ENCODE measurements at places on chromosomes 5 and 9.
A peak's percentile ranks its signal among the peaks of the same experiment; 100 is the strongest.

DNA sequence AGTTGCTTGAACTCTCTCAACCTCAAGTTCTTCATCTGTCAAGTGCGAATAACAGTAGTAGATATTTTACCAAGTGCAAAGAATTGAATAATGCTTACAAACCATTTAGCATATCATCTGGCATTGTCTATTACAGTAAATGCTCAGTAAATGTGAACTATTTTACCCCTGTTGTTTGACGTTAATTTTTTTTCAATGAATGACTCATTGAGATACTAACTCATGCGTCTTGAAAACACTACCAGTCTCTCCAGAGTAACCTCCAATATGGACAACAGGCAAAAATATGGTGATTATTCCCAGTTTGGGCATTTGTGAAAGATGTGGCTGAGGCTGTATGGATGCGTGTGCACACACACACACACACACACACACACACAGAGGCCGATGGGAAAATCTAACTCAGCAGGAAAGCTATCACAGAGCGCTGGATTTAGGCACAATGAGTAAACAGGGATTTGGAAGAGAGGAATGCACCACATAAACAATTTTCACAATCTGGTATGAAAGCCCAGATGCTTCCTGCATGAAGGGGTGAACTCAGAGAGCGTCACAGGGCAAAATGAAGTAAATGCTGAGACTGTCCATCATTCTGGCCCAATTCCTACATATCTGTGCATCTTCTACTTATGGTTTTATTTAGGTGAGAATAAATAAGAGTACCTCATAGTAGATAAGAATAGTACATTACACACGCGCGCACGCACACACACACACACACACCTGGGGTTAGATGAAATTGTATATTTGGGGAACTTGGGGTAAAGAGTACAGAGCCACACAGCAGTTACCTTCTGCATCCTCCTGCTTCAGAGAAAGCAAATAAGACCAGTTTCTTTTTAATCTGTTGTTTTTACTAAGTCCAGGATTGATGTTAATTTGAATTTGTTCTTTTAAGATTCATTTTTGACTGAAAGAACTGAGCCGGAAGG lies 128.7 kb downstream of the PALM2AKAP2 start:
- no peak for DNase-seq

DNA sequence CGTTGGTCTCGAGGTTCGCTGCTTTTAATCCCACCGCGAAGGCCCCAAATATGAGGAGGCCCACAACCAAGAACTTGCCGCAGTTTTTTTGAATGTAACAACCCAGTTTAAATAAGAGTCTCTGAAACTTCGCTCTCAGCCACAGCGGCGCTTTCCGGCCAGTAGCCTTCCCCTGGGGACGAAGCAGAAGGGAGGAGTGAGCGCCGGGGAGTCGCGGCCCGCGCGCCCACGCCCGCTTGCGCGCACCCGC lies 10.4 kb downstream of the PTCH1 start:
- no peak for DNase-seq

DNA sequence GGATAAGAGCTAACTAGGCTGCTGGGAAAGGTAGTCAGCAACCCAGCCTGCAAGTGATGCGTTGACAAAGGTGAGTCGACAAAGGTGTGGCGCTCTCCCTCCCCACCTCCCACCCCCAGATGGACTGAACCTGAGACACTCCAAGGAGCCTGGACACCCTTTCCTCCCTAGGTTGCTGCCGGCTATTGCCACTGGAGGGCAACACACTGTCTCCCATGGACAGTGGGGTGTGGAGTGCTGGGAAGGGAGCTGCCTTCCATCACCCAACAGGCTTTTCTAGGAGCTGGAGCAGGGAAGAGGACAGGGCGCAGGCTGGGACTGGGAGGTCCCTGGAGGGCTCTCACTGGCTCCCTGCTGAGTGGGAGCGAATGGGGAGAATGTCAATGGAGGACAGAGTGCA lies 75.4 kb upstream of the ARAP3 start:
- DNase-seq = no peak

DNA sequence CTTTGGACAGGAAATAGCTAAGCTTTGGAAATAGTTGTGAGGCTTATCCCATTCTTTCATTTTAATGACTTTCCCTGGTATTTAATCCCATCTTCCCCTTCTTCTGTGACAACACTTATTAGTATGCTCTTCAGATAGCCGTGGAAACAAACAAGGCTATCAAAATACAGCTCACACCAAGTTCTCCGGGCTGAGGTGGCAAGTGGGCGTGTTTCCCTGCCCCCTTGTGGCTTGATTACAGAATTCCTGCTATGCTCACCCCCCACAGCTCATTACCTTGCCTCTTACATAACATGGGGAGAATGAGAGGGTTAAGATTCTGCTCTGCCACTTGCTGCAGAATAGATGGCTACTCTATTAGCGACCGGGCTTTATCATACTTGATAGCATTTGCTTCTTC lies 437.1 kb upstream of the TLE4 start:
- no peak for DNase-seq

GRCh38 chr5:160618286-160618685 lies 196.6 kb downstream of the PTTG1 start:
- DNase-seq = no peak

DNA sequence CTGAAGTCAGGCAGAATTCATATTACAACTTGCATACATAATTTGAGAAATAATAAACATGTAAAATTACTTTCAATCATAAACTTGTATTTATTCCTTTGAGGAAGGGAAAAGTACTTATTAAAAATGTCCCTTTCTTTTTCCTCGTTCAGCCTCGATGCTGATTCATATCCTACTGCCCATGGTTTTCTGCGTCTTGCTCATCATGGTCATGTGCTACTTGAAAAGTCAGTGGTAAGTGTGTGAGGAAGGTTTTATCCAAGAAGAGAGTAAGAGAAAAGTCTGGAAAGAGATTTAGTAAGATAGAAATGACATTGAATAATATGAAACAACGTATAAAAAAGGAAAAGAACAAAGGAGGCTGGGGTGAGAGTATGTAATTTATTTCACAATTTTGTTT lies 85.9 kb downstream of the OSMR start:
- DNase-seq = no peak

DNA sequence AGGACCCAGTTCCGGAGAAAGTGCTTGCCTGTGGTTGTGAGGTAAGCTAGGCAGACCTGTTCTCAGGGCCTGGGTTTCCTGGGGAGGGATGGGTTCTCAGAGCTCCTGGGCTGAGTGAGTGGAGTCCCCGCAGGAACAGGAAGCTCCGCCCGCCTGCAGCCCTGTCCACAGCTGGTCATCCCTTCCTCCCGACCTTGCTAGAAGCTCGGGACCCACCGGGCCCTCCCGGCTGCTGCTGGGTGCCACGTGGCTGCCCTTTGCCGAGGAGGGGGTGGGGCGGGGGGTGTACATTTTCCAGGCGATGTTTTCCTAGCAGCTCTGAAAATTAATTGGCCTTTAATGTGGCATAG lies 198.1 kb downstream of the C9orf50 start:
- DNase-seq = no peak

DNA sequence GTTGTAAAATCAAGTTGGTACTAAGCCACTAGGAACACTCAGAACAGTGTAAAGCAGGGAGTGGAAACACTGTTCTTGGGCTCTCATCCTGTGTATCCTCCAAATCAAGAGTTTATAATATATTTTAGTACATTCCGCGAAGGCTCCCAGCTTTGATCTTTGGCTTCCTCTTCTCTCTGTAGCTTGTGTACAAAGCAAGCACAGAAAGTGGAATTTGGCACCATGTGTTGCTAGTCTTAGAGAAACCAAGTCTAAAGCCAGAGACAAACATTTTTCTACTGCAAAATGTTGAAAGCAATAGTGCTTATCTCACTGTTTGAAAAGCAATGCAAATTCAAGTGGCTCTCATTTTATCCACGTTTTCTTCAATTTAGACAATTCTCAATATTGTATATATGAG lies 1893.3 kb upstream of the WWC1 start:
- no peak for DNase-seq

GRCh38 chr9:86022687-86023266 lies 76.6 kb downstream of the GOLM1 start:
- no peak for DNase-seq

DNA sequence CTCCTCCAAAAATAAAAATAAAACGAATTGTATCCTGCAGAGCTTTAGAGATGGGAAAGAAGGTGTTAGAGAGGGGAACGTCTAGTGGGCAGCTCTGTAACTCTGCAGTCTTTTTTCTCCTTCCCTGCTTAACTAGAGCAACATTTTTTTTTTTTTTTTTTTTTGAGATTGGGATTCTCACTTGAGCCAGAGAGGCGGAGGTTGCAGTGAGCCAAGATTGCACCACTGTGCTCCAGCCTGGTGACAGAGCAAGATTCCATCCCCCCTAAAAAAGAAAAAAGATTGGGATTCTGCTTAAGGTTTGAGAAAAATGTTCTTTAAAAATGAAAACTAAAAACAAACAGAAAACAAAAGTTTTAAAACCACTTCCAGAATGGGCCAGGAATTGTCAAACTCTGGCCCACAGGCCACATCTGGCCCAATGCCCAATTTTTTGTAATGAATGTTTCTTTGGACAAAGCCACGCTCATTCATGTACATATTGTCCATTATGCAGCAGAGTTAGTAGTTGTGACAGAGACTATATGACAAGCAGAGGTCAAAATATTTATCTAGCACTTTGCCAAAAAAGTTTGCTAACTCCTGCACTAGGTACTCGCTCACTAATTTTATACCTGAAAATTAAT lies 98.5 kb downstream of the ZCCHC7 start:
- DNase-seq = no peak

DNA sequence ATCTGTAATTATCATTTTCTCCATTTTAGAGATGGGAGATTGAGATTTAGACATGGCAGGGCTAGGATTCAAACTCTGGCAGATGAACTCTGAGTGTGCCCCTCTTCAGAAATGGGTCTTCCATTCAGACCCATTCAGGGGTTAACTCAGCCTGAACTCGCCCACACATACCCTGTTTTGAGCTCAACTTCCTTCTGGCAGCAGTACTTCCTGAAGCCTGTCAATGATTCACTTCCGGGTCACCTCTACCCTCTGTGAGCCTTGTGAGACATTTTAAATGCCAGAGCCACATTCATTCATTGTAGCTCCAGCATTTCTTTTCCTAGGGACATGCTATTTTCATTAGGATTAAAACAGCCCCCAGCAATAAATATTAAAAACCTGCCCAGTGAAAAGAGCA lies 209.3 kb upstream of the SLC24A2 start:
- peak; percentile 14 for DNase-seq

- no peak for DNase-seq
Measured at GRCh38 chr9:18338042-18338441, 135.9 kb upstream of the ADAMTSL1 start.

DNA sequence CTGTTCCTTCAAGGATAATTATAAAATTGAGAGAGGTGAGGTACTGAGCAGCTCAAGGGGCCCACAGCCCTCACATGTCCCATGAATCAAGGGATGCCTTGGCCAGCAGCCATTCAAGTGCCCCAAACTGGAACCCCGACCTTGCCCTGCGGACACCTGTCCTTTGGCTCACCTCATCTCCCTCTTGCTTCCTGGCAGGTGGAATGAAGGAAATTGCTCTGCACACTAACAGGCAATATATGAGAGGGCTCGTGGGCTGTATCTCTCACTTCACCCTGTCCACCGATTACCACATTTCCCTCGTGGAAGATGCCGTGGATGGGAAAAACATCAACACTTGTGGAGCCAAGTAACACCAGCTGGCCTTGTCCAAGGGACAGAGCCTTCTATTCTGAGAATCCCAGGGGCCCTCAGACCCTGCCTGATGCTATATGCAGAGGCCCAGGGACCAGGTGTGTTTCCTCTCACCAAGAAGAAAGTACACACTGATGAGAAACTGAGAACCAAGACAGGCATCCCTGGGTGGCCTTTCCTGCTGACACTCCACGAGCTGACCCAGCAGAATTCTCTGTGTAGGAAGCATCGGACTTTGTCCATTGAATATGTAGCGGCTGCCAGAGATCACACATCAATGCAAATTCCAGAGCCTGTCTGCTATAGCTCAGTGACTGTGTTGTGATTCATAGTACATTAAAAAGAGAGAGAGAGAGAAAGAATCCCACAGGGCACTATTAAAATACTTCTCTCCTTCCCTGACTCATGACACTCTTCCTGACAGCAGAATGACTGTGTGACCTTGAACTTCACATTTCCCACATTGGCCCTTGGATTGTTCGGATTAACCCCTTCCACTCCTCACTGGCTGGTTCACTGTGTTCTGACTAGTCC lies 92.6 kb downstream of the LIFR start:
- no peak for DNase-seq

- no peak for DNase-seq
Measured at GRCh38 chr5:67355120-67355713, 158.6 kb upstream of the CD180 start.

DNA sequence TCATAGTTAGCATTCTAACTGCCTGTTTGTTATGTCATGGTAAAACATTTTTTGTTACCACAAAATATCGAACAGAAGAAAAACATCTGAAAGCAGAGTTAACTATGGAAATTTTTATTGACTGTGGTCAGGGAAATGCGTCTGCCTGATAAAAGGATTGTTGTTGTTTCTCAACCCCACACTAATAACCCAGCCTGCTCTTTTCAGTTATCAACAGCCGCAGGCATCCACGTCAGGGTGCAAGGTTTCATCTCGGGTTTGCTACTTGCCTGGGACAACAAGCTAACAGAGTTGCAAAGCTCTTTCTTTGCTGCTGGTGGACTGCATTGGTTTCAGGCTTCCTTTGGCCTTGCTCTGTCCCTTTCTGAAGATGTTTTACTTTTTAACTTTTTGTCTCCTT lies 969.2 kb downstream of the CDH18 start:
- no peak for DNase-seq

DNA sequence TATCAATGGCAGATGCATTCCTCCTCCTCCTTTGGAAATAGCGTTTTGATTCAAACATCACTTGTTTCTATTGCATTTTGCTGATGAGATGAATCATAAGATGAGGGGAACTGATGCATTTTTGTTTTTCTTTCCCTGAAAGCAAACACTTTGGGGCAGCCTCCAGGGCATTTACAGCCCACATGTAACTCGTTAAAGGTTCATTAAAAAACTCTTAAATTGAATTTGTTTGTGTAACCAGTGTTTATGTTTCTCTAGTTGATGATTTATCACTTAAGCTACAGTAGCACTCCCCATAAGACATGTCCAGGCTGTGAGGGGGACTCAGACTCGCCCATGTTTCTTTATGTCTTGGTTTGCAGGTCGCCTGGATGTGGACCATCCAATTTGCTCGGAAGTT lies 246.1 kb upstream of the ANKH start:
- DNase-seq = no peak

- no peak for DNase-seq
Measured at GRCh38 chr5:90347462-90347861, 62.1 kb downstream of the CETN3 start.

GRCh38 chr9:224582-225520 lies 10.2 kb downstream of the DOCK8 start:
- no peak for DNase-seq

- no peak for DNase-seq
Measured at GRCh38 chr5:92070786-92071185, 687.7 kb upstream of the ARRDC3 start.

DNA sequence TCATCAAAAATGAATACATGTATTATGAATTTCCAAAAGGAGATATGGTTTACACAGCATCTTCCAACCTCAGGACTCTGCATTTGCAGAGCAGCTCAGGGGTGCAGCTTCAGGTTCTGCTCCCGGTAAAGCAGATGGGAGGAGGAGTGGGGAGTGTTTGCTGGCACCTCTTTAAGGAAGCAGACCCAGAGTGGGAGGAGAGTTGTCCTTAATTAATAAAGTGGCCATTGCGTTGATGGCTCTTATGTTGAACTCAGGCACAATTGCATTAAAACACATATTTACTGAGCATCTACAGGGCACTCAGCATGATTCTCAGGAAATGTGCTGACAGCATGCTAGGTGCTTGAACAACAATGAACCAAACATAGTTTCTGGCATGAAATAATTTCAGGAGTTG lies 121.0 kb downstream of the PDZD2 start:
- DNase-seq = no peak
